Myocyte (in vitro differentiated cells): ENCODE measurements at places on chromosomes 5 and 9. TPM values are rescaled to one million over a fixed set of nuclear protein-coding genes. Genes with fewer than 3 reads are reported as not detected.

DNA sequence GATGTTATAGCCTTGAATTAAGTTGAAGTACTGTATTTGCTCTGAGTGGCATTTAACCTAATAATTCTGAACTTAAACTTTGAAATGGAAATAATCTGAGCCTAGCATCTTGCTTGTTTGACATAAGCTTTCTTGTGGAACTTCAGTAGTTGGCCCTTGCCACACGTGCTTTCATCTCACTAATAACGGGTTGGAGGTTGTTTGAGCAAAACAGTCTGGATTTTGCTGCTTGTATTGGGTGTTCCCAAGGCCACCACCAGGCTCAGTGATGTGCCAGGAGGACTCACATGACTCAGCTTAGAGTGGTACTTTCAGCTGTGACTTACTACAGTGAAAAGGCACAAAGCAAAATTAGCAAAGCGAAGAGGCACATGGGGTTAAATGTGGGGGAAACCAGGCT lies 35.7 kb downstream of the SECISBP2 start:
- no peak for DNase-seq

DNA sequence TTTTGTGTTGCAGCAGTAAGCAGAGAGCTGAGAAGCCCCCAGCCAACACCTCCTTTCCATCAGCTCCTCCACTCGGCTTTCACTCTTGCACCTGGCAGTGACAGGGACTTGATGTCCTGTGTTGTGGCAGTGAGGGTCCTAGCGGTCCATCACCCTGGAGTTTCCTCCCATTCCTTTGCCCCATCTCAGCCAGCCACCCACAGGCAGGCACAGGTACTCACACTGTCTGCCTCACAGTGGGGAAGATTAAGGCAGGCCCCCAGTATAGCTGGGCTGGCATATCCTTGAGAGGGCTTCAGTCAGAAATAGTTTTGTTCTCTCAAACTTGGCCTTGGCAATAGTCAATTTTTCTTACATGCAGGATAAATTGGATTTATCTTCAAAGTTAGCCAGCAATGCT lies 362.7 kb downstream of the GADD45G start:
- DNase-seq = no peak

- DNase-seq = no peak
These were observed 45.1 kb upstream of the DAB2 start for GRCh38 chr5:39469777-39470415.

PLPPR1 gene
- 0.31 and 1.2 TPM in 2 replicates for total RNA-seq

GRCh38 chr9:98253565-98253964 lies 1.9 kb downstream of the TBC1D2 start:
- no peak for DNase-seq

GRCh38 chr9:138037140-138037539 lies 159.6 kb downstream of the CACNA1B start:
- no peak for DNase-seq

DNA sequence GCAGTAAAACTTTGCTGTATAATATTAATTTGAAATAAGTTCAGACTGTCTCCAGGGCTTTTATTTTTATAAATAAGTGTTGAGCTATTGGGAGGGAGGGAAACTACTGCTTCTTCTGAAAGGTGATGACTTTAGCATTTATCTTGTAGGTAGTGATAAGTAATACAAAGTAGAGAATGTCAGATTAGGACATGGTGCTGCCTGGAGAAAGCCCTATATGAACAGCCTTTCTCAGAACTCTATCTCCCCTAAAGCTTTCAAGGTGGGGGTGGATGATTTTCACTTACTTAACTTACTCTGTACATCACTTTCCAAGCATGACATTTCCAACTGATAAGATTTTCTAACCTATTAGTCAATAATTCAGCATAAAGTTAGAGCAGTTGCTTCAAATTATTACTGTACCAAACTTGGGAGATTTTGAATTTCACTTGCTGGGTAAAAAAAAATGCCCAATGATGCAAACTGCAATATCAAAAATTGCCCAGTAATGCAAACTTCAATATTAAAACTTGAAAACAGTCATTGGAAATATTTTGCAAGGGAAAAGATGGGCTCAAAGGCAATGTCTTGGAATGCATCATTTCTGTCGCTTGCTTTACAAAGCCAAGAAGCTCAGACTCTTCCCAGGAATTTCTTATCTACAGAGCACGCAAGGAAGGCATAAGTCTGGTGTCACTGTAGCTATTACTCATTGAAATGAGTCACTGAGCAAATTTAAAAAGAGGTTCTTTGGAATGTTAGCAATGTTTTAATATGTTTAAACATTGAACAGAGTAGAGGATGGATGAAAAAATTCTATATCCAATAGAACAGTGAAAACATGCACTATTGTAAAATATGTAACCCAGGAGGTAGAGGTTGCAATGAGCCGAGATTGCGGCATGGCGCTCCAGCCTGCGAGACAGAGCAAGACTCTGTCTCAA lies 569.5 kb downstream of the PSAT1 start:
- DNase-seq = peak; percentile 59
